ENCODE measurements at places on chromosomes 5 and 9.

GRCh38 chr9:37262410-37262809 lies 142.0 kb downstream of the ZCCHC7 start:
- DNase-seq, result no peak

- DNase-seq, result no peak
Observed at GRCh38 chr5:136066661-136067271, 38.0 kb downstream of the TGFBI start.

DNA sequence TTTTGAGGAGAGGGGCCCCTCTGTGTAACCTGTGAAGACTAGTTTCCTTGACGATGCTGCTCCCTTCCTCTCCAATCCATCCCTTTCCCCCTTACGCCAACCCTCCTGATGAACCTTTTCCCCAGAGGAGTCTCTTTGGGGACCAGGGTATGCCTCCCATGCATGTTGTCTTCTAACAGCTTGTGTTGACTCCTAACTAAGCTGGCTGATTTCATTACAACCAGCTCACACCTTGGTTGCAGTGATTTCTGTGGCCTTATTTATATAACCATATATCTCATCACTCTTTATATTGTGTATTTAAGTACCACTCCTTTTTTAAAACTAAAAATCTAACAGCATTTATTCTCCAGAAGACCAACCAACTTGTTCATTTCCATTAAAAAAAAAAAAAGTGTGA lies 42.5 kb downstream of the SFXN1 start:
- no peak for DNase-seq

DNA sequence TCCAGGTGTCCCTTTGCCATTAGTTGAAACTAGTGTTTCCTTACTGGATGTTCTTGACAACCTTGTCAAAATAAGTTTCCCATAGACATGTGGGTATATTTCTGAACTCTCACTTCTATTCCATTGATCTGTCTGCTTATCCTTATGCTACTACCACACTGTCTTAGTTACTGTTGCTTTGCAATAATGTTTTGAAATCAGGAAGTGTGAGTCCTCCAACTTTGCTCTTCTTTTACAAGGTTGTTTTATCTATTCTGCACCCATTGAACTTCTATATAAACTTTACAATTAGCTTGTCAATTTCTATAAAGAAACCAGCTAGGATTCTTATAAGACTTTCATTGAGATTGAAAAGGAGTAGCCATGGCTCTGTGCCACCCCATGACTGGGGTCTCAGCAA lies 24.3 kb downstream of the CD14 start:
- DNase-seq, result no peak

- DNase-seq, result no peak
Observed at GRCh38 chr9:131432597-131433301, 38.9 kb downstream of the PRRC2B start.

- DNase-seq, result no peak
Observed at GRCh38 chr9:111955048-111955447, 58.4 kb downstream of the UGCG start.

- DNase-seq, result no peak
Observed at GRCh38 chr9:128497824-128498610, 6.5 kb upstream of the GLE1 start.

GRCh38 chr5:57097526-57097925 lies 76.3 kb upstream of the GPBP1 start:
- no peak for DNase-seq
